ENCODE measurements at places on chromosomes 6 and 20.

GRCh38 chr20:45445805-45446562 lies 23.6 kb upstream of the WFDC2 start:
- DNase-seq = no peak

DNA sequence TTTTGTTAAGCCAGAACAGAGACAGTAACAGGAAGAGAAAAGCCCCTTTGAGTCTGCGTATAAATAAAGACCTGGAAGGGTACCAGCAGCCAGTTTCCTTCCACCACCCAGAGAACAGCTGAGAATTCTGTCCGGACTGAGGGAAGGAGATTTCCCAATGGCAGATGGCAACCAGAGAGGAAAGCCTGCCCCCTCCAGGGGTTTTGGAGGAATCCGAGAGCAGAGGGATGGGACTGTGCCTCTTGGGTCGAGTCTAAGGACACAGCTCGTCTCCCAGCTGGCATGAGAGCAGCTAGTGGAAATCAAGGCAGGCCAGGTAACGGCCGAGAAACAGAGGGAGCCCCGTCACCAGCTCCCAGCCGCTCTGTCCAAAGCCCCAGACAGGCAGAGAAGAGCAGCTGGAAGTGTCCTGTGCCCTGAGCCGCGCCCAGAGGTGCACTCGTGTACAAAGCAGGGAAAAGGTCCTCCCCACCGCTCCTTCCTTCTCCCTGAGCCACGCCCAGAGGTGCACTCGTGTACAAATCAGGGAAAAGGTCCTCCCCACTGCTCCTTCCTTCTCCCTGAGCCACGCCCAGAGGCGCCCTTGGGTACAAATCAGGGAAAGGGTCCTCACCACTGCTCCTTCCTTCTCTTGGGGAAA lies 134.0 kb upstream of the SNX9 start:
- no peak for DNase-seq

- no peak for DNase-seq
Observed at GRCh38 chr6:79307321-79308036, 73.0 kb upstream of the HMGN3 start.

DNA sequence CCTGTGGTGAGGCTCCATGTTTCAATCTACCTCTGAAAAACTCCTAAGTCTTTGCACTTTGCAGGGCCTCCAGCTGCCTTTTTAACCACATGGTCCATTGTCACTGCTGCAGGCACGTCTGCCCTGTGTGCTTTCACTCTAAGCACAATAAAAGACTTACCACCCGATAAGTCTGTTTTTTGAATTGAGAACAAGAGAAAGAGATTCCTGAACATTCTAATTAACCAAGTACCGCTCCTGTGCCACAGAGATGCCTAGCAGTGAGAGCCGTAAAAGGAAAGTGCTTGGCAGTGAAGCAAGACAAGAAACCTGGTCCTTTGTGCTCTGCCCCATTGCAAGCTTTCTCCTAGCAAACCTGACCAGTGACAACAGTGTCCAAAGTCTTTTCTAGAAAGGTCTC lies 487.6 kb upstream of the FLRT3 start:
- no peak for DNase-seq

DNA sequence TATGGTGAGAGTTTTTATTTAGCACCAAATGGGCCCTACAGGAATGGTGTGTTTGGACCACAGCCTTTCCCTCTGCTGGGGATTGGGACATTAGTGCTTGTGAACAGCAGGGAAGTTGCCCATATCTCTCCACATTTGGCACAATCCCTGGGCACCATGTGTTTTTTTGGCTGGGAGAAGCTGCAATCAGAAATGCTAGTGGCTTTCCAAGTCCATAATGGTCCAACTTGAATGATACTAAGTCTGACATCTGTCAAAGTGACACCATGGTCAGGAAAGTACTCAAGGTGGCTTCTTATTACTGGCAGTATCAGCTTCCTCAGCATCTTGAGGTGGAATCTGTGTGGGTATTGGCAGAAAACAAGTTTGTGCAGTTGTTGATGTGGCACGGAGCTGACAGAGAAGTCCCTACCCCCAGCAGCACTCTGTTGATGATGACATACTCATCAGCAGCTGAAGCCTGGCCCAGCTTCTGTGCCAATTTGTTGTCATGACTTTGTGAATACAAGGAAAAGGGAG lies 53.0 kb downstream of the SASH1 start:
- DNase-seq = no peak

DNA sequence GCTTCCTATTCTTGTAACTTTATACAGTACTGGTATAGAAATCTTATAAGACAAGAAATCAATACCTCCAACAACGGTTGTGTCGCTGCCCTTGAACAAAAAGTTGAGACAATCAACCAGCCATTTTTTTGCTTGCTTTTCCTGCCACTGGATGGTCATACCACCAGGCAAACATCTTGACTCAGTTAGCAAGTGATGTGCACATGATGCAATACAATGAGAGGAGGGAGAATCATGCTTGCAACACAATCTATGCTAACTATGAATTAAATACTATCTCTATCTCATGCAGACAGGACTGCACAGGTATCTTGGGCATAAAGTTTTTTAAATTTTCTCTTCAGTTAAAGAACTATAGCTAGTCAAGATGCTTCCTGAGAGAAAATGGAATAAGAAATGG lies 877.7 kb upstream of the CITED2 start:
- DNase-seq = no peak

Measured in right forelimb (tissue), 1 donor.